ENCODE measurements at places on chromosomes 6 and 20.

DNA sequence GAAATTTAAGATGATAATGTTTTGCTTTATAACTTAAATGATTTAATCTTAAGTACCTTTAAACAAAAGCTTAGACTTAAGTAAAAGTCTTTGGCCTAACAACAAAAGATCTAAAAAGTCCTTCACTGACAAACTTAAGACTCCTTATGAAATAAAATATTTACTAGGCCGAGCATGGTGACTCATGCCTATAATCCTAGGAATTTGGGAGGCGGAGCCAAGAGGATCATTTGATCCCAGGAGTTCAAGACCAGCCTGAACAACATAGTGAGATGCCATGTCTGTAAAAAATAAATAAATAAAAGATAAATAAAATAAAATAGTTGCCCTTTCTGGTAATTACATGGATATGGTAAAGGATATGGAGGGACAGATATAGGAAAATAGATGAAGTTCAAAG is 12.4 kb downstream of the KATNA1 start:
- DNase-seq: no peak

- no peak for DNase-seq
Measured at GRCh38 chr6:143233554-143234285, 173.0 kb downstream of the AIG1 start.

DNA sequence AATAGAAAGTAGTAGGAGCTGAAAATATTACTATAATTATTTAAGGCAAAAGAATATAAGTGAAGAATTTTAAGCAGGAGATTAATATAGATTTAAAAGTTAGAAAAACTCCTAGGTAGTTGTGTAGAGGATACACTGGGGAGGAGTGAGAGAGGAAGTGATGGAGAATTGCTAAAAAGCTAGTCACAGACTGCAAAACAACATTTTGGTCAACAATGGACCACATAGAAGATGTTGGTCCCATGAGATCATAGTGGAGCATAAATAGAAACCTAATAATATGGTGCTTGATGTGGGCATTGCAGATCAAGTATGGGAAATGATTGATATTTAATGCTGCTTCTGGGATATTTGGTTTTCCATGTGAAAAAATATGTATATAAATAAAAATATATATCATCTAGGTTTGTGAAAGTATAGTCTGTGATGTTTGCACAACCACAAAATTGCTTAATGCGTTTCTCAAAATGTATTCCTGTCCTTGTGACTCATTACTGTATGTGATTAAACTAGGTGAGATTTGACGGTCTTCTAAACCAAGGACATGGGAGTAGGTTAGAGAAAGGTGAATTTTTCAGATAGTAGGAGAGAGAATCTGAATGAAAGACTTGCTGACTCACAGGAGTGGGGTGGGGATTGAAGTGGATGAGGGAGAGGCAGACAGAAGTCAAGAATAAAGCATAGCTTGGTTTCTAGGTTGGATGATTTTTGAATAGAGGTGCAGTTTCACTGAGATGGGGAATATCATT is 174.0 kb downstream of the BCKDHB start:
- DNase-seq: no peak

DNA sequence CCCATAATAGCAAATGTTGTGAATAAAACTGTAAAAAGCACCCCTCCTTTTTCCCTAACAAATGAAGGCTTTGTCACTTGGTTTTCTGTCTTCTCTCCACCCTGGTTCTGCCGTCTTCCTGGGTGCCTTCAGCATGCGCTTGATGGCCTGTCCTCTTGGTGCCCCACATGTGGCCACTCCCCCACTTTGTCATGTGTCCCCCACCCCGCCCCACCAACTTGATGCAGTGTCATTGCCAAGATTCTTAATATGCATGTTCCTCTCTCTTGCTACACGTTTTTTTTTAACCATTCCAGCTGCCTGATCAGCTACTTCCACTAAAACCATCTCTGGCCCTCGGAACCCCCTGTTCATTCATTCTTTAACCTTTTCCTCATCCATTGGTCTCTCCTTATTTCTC is 340.3 kb downstream of the QKI start:
- DNase-seq: no peak

GRCh38 chr20:19314621-19315020 is 102.2 kb downstream of the SLC24A3 start:
- no peak for DNase-seq

DNA sequence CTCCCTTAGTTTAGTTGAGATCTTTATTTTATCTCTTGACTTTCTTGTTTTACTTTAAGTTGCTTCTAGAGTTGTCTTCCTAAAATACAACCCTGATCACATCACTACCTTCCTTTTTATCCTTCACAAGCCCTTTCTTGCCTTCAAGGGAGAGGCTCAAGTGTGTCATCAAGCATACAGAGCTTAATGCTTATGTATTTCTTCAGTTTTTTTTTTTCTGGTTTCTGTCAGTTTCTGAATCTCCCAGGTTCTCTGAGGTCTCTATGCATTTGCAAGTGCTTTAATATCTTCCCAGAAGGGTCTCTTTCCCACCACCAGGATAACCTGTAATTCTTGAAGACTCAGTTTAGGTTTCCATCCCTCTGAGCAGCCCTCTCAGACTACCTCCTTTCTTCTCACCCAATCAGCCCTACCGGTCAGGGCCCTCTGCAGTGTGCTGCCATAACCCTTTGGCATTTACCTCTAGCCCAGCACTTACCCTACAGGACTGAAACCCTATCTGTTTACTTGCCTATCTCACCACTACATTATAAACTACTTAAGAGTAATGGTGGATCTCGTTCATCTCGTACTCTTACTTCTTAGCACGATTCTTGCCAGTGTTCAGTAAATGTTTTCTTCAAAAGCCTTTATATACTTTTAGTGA is 36.9 kb downstream of the EYA4 start:
- no peak for DNase-seq

DNA sequence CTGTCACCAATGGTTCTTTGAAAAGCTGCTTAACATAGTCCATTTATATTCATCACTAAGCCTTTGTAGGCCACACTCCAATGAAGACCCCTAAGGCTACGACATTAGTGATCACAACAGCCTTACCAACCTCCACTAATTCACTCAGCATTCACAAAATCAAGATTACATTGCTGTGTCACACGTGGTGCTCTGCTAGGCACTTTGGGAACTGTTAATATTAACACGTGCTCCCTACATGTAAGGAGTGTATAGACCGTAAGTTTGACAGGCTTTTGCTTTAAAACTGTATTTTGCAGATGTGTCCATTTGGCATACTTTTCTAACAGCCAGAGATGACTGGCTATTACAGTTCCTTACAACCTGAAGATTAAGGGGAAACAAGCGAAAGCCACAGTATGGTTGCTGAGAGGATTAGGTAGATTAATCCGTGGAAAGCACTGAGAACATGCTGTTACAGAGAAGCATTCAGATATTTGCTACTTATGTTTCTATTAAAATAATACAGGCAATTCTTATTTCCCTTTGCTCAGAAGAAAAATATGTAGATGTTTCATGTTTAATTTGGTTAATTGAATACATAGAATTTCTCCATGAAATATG is 69.7 kb downstream of the SAMD3 start:
- no peak for DNase-seq

- DNase-seq: peak; percentile 24
Measured at GRCh38 chr6:7998103-7998725, 66.0 kb downstream of the BLOC1S5 start.

- no peak for DNase-seq
Measured at GRCh38 chr20:35518955-35519354, 10.5 kb downstream of the C20orf173 start.

- no peak for DNase-seq
Measured at GRCh38 chr20:44765701-44766347, 20.2 kb downstream of the KCNK15 start.

DNA sequence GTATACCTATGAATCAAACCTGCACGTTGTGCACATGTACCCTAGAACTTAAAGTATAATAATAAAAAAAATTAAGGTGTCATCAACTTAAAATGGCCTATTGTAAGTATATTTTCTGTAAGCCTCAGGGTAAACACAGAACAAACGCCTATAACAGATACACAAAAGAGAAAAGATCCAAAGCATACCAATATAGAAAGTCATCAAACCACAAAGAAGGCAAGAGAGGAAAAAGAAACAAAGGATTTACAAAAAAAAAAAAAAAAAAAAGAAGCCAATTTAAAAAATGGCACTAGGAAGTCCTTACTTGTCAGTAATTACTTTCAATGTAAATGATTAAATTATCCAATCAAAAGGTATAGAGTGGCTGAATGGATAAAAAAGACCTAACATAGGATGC is 24.6 kb upstream of the ASF1A start:
- no peak for DNase-seq

- DNase-seq: no peak
Measured at GRCh38 chr20:61760321-61760720, 305.4 kb downstream of the TAF4 start.

DNA sequence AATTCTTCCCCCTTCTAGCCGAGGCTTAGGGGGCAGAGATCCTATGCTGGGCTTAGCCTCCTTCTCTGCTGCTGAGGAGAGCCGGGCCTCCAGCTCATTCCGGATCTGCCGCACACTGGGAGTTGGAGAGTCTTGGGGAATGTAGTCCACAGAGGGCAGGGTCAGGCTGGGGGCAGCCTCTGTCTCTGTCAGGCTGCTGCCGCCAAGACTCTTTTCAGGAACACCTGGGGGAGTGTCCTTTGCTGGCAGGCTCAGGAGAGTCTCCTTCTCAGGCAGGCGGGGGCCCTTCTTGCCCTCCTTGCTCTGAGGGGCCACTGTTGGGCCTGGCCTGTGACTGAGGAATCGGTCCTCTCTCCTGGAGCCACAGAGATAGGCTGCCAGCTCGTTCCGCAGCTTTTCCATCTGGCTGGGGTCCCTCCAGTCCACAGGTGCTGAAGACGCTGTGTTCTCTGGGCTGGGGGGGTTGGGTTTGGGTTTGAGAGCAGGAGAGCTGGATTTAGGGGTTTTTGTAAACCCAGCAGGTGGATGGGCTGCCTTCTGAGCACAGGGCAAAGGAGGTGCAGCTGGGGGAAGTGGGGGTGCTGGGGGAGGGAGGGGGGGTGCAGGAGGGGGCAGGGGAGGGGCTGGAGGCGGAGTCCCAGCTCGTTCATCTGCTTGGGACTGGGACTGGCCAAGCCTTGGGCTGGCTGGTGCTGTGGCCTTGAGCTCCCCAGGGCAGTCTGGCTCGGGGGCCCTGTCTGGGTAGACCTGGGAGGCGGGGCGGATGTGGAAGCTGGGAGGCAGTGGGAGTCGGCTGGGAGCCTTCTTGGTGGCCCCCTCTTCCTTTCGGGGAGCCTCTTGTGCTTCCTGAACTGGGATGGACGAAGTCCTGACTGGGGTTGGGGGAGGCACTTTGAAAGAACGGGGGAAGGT is 36.1 kb downstream of the C6orf132 start:
- no peak for DNase-seq

DNA sequence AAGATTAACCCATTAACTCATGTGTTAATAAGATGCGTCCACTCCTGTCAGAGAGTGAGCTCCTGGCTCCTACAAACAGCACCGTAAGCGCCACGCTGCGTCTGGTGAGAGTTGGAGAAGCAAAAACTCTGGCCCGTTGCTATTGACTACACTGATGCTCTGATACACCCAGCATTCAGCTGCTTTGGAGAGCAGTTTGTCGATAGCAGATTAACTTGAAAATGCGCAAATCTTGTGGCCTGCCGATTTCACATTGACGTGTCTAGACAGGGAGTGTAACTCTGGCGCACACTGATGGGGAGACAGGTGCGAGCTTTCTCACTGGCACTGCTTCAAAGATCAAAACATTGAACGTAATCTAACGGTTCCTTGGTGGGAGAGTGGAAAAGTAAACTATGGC is 151.7 kb upstream of the RPS6KA2 start:
- no peak for DNase-seq

DNA sequence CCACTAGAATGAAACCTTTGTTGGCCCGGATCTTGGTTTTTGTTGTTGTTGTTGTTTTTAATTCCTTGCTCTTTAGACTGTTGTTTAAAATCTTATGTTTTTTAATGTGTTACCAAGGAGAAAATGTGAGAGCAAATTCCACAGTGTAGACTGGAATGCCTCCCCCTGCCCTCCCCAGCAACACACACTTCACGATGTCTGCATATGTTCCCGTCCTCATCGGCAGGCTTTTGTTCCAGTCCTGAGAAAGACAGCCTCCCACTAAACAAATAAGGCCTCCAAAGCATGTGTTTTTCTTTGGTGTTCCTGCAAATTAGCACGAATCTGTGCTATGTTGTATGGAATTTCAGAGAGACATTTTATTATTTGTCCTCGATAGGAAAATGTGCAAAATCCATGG is 263.3 kb upstream of the QKI start:
- DNase-seq: no peak

DNA sequence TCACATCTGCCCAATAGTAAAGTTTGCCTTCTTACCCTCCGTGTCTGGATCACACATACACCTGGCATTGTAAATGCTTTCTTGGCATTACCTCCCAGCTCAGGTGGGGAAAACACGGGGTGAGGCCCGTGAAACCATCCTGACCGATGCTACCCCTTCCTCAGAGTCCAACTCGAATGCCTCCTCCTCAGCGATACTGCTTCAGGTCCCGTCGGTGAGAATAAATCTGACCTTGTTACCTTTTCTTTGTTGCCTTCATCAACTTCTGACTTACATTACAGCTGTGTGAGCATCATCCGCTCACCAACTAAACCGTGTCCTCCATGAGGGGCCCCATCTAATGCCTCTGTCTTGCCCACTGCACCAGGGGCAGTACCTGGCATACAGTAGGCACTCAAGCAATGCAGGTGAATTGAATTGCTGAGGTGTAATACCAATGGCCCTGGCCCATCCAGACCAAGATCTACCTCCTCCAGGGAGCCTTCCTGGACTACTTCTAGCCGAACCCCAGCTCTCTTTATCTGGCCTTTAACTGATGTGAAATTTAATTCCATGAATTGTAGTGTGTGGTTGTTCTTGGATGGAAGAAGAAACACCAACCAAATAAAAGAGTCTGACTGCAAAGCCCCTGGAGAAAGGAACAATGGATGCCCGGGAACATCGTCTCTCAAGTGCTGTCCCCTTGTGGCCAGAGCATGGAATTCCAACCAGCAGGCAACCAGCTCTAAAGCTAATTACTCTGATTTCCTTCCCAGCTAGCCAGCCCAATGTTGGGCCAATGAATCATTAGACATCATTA is 141.5 kb downstream of the ANKRD60 start:
- no peak for DNase-seq

GRCh38 chr20:56032251-56032650 is 26.9 kb upstream of the CBLN4 start:
- no peak for DNase-seq

GRCh38 chr6:165987483-165988301 is 180.0 kb downstream of the TBXT start:
- DNase-seq: no peak

GRCh38 chr6:84052204-84052882 is 18.8 kb downstream of the MRAP2 start:
- DNase-seq: no peak

DNA sequence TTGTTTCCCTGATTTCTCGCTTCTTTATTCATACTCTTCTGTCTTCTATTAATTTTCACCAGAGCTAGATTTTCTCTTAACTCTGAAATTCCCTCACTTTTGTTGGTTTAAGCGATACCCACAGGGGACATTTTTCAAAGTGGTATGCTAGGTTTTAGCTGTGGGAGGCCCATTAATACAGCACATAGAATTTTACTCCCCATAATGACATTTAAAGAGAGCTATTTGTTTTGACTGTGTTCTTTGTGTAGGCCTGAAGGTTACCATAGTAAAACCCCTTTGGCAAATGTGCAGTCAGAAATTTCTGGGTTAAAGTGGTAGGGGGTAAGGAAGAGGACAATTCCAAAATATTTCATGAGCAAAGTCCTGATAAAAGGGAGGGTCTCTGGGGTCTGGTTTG is 721.1 kb upstream of the CITED2 start:
- DNase-seq: no peak
